Brain microvascular endothelial cell (primary cell): ENCODE measurements at places on chromosomes 12 and 14.

DNA sequence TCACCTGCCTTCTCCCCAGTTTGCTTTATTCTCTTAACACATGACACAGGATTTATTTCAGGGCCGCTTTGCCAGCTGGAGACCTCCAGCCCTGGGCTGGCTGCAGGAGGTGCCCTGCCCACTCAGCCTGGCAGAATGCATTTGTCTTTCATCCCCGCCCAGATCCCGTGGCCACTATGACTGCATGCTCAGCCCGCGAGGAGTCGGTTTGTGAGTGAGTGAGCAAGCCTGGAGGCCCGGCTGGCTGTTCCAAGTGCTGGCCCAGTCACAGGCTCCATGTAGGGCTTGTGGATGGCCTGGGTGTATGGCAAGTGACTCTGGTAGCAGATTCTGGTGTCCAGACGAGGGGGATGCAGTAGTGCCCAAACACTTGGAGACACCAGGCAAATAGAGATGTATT is 2.1 kb downstream of the TDP1 start:
- DNase-seq = peak; percentile 4

DNA sequence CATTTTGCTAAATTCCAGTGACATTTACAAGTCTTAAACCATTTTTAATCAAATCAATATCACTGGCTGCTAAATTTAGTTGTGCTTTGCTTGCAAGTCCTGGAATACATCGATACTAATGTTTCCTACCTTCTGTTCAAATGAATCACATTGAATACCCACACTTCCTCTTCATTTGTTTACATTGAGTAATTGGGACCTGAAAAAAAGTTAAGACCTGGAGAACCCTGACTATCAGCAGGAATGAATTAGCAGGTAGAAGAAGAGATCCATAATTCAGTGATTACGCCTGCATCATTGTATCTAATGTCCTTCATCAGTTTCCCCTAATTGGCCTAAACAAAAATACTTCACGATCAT is 369.3 kb downstream of the ETNK1 start:
- no peak for DNase-seq

DNA sequence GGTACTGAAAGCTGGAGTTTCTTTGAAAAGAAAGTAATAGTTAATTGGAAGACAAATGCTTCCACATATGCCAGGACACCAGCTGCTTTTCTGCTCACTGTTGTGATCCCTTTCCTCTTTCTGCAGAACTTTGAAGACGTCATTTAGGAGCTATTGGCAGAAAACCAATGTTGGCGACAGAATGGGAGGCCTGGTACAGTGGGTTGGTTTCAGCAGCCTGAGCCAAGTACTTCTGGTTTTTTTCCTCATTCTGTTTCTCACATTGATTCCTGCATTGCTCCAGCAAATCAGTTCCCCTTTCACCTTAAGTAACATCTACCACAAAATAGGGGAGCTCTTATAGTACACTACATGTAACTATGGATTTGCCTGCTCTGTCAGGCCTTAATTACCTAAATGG is 96.9 kb downstream of the FIGNL2 start:
- no peak for DNase-seq

DNA sequence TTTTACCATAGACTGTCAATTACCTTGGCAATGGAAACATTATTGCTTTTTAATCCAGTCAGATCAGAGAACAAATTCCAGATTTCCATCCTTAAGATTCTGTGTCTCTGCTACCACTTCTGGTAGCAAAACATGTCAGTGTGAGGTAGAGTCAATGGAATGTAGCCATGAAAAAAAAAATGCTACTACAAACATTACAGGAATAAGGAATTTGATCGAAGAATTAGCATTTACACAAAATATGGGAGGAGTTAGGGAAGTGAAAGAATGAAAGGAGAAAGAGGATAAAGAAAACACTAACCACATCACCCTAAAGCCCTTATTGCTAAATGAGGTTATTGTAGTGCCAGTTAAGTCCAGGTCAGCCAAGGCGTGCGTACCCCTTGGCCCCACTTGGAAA is 9.2 kb downstream of the MED21 start:
- no peak for DNase-seq

DNA sequence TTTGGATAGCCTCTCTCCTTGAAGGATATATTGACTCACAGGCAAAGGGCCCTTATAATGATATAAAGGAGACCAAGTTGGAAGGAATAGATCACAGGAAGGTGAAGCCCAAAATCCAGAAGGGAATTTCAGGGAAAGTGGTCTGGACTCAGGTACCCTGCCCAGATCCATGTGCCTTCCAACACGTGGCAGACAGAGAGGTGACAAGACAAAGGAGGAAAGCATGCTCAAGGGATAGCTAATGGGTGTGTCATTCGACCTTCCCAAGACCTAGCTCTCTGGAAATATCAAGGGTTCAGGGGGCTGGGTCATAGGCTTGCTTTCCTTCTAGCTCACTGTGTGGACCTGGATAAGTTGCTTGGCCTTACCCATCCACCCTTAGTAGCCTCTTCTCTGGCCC is 214.3 kb downstream of the ZFP36L1 start:
- no peak for DNase-seq

- no peak for DNase-seq
These were observed 27.9 kb downstream of the CAPS2 start for GRCh38 chr12:75302225-75302624.

DNA sequence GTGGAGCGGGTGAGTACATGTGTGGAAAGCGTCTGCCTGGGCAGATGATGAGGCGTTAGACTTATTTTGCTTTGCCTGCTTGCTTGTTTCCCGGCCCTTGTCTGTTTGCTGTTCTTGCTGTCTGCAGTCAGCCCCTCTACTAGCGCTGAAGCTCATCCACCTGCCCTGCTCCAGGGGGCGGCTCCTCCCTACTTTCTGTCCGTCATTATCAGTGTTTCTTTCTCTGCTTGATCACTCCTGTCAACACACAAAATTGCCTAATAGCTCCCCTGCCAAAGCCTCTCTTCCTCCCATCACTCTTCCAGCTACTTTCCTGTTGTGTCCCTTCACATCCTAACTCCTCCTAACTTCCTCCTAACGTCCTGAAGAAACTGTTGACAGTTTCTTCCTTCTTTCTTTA is 34.9 kb upstream of the GALNT8 start:
- DNase-seq = no peak

DNA sequence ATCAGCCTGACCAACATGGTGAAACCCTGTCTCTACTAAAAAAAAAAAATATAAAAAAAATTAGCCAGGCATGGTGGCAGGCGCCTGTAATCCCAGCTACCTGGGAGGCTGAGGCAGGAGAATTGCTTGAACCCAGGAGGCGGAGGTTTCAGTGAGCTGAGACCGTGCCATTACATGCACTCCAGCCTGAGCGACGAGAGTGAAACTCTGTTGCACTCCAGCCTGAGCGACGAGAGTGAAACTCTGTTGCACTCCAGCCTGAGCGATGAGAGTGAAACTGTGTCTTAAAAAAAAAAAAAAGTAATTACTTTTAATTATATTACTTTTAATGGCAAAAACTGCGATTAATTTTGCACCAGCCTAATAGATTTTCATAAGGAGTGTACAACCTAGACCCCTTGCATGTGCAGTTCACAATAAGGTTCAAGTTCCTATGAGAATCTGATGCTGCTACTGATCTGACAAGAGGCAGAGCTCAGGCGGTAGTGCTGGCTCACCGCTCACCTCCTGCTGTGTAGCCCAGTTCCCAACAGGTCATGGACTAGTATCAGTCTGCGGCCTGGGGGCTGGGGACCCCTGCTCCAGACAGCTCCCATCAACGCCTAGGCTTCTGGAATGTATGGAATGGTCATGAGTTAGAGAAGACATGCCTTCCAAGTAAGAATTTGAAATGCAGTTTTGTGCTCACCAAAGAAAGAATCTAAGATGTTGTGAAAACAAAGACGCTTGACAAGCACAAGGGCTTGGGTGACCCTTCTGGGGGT is 10.1 kb downstream of the LTB4R start:
- no peak for DNase-seq
